PC-3 (cell line): ENCODE measurements at places on chromosomes 4 and X. TPM values are rescaled to one million over a fixed set of nuclear protein-coding genes. Genes with fewer than 3 reads are reported as not detected.
A peak's percentile ranks its signal among the peaks of the same experiment; 100 is the strongest.

Gene PDCL2
- not detected in 2 replicates for total RNA-seq

Gene TCEAL6
- total RNA-seq, result not detected in 2 replicates

Gene MAGEB10
- not detected in 2 replicates for total RNA-seq

Gene SMIM31
- not detected in 2 replicates for total RNA-seq

Gene PYURF
- 143 and 159 TPM in 2 replicates for total RNA-seq

Gene TECRL
- not detected in 2 replicates for total RNA-seq

Gene PNMA5
- not detected in 2 replicates for total RNA-seq

DNA sequence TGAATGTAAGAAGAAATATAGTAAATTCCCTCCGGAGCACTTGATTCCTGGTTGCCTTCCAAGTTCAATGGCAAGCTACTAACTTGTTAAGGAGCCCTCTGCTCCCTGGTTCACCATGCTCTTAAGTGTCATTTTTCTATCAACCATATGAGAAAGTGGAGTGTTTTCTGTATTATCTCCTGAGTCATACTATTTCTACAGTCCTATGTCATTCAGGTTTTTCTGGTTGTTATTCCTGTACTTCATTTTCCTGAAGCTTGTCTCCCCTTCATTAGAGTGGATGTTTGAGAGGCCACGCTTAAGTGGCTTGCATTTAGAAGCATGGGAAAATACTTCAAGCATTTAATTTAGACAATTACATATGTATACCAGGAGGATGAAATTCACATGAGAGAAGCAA lies 14.7 kb upstream of the EPGN start:
- H3K36me3 ChIP-seq, result 0 out of 2 replicates have a peak, but pooled peaks cover 5% of the 10 kb centered on the region
- H3K27ac ChIP-seq, result peak overlapping the region; percentile 83
- peaks cover 25% of the 10 kb centered on the region for H3K4me1 ChIP-seq
- no peaks in the 10 kb centered on the region for H3K27me3 ChIP-seq
- DNase-seq, result peak; percentile 77

- H3K36me3 ChIP-seq, result no peaks in the 10 kb centered on the region
- no peaks in the 10 kb centered on the region for H3K4me1 ChIP-seq
- no peak overlapping the region for H3K4me3 ChIP-seq
These were observed 23.8 kb downstream of the CDKL5 start for GRCh38 chrX:18449236-18449635.

GRCh38 chr4:187127456-187127855 lies 403.8 kb upstream of the FAT1 start:
- H3K36me3 ChIP-seq, result no peaks in the 10 kb centered on the region
- peak overlapping the region; percentile 70; the same call in 1 of the 2 replicates for H3K27ac ChIP-seq
- H3K4me3 ChIP-seq, result no peak overlapping the region
- H3K4me1 ChIP-seq, result peaks cover 17% of the 10 kb centered on the region; the same call in 1 of the 2 replicates

GRCh38 chrX:43910012-43910411 lies 27.8 kb upstream of the MAOB start:
- no peaks in the 10 kb centered on the region for H3K4me1 ChIP-seq
- H3K4me3 ChIP-seq, result no peak overlapping the region
- no peaks in the 10 kb centered on the region for H3K36me3 ChIP-seq
- DNase-seq, result no peak

DNA sequence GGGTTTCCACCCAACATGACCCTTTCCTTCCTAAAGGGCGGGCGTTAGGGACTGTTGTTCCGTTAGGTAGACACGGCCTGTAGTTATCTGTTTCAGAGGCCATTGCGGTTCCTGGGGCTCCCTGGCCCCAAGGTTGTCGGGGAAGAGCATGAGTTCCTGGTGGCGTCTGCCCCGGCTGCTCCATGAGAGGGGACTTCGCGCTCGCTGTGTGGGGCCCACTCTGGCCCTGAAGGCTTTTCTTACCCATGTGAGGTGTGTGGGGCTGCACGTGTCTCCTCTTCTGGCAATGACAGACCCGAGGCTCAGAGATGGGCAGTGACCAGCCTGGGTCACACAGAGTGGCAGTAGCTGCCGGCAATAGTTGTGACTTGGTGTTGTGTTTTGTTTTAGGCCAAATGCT lies 9.1 kb downstream of the TADA2B start:
- H3K27me3 ChIP-seq, result no peaks in the 10 kb centered on the region
- peaks cover 3% of the 10 kb centered on the region; the same call in 1 of the 2 replicates for H3K36me3 ChIP-seq
- H3K4me1 ChIP-seq, result no peaks in the 10 kb centered on the region

DNA sequence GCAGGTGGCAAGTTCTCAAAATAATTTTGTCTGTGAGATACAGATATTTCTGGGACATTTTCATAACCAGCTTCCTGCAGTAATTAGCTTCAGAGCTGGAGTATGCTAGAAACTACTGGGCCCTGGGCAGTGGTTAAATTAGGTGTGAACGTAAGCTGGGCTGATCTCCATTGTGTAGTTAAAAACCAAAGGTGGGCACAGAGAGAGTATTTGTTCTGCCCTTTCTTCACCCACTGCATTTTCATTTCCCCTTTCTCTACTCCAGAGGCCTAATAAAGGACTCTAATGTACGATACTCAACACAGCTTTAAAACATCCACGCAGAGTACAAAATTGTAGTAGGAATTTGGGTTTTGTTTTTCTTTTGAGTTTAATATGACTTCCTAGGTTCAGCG lies 252.7 kb downstream of the SPRY1 start:
- peak overlapping the region; percentile 19; the same call in 1 of the 2 replicates for H3K27ac ChIP-seq
- peaks cover 10% of the 10 kb centered on the region; the same call in 1 of the 2 replicates for H3K4me1 ChIP-seq
- no peaks in the 10 kb centered on the region for H3K36me3 ChIP-seq
- DNase-seq, result no peak
- no peak overlapping the region for H3K4me3 ChIP-seq
- no peaks in the 10 kb centered on the region for H3K27me3 ChIP-seq

- H3K27me3 ChIP-seq, result no peaks in the 10 kb centered on the region
- peaks cover 8% of the 10 kb centered on the region; the same call in 1 of the 2 replicates for H3K4me1 ChIP-seq
- H3K27ac ChIP-seq, result no peak overlapping the region
- H3K36me3 ChIP-seq, result no peaks in the 10 kb centered on the region
- peak overlapping the region; percentile 68 for H3K4me3 ChIP-seq
These were observed 1.6 kb upstream of the NDST3 start for GRCh38 chr4:118032691-118033090.

GRCh38 chrX:155053656-155054055 lies 17.3 kb downstream of the CMC4 start:
- no peak for DNase-seq
- H3K36me3 ChIP-seq, result no peaks in the 10 kb centered on the region; the same call in 1 of the 2 replicates
- no peak overlapping the region for H3K4me3 ChIP-seq
- no peaks in the 10 kb centered on the region for H3K4me1 ChIP-seq
- H3K27me3 ChIP-seq, result no peaks in the 10 kb centered on the region
- no peak overlapping the region for H3K27ac ChIP-seq

- H3K27ac ChIP-seq, result peak overlapping the region; percentile 96
- DNase-seq, result peak; percentile 76
- peaks cover 6% of the 10 kb centered on the region; the same call in 1 of the 2 replicates for H3K4me1 ChIP-seq
These were observed 575 bp downstream of the SLC25A6 start for GRCh38 chrX:1391370-1391706.

DNA sequence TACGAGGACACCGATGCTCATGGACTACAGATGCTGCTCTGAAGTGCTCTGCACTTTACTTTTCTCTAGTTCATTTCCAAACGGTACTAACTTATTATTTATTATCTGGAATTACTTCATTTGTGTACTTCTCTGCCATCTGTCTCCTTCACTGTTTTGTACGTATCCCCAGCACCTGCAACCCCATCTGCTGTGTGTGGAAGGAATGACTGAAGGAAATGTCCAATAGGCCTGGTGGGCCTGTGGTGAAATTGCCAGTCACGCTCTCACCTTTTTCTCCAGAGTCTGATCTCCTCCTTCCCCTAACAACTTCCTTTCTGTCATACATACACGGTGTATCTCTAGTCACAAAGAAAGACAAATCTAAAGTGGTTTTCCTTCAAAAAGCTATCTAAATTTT lies 12.9 kb downstream of the TMEM154 start:
- H3K4me3 ChIP-seq, result no peak overlapping the region
- no peaks in the 10 kb centered on the region for H3K27me3 ChIP-seq
- no peak overlapping the region for H3K27ac ChIP-seq
- DNase-seq, result no peak
- H3K4me1 ChIP-seq, result no peaks in the 10 kb centered on the region

DNA sequence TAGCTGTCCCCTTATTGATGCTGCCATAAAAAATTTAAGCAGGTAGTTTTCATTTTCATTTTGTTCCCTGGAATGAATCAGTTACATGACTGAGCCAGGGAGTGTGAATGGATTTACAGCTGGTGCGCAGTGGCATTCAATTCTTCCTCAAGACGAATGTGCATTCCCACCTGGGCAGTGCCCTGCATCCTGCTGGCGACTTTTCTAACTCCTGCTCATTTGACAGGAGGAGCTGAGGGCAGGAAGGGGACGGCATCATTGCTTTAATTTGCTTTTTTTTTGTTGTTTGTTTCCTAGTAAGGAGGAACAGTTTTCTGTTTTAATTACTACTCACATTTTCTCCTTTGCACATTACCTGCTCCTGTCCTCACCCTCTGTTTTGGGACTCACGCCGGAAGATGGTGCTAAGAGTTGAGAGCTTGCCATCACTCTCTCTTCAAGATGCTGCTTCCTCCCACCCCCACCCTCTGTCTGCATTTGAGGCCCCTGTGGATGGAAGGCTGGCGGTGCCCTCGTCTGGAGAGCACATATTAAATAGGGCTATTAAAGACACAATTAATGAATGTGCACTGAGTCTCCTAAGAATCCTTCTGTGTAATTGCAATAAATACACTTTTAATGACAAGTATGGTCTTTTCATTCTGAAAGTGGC lies 35.8 kb downstream of the PSAPL1 start:
- DNase-seq, result no peak
- no peak overlapping the region for H3K4me3 ChIP-seq
- no peaks in the 10 kb centered on the region for H3K36me3 ChIP-seq

- no peak overlapping the region for H3K4me3 ChIP-seq
- no peaks in the 10 kb centered on the region for H3K4me1 ChIP-seq
- H3K27me3 ChIP-seq, result no peaks in the 10 kb centered on the region
- no peak overlapping the region for H3K27ac ChIP-seq
These were observed 19.1 kb upstream of the ZXDA start for GRCh38 chrX:57929373-57929772.

- no peaks in the 10 kb centered on the region for H3K36me3 ChIP-seq
- peaks cover 14% of the 10 kb centered on the region for H3K27me3 ChIP-seq
- no peaks in the 10 kb centered on the region for H3K4me1 ChIP-seq
- H3K27ac ChIP-seq, result no peak overlapping the region
These were observed 9.0 kb upstream of the SLC26A1 start for GRCh38 chr4:1002131-1002630.

- DNase-seq, result no peak
- H3K36me3 ChIP-seq, result no peaks in the 10 kb centered on the region
- H3K4me3 ChIP-seq, result no peak overlapping the region
- H3K27ac ChIP-seq, result no peak overlapping the region
These were observed 2135.9 kb downstream of the ARAP2 start for GRCh38 chr4:34108391-34108790.

DNA sequence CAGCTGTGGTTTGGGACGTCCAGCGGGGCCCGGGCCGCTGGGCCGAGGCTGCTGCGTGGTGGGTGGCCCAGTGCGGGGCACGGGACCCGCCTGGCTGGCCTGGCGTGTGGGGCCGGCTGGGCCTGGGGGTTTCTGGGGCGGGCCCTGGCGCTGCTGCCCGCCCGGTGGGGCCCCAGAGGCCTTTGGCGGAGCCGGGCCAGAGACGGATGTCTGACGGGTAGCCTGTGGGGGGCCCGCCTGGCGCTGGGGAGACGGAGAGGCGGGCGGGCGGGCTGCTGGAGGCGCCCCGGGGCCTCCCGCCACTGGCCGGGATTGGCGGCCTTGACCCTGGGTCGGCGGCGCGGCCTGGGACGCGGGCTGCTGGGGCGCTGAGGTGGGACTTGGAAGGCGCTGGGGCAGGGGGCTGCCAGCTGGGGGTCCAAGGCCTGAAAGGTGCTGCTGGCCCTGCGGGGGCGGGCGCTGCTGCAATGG lies 8.1 kb upstream of the TIMP1 start:
- DNase-seq, result no peak
- H3K4me1 ChIP-seq, result peaks cover 19% of the 10 kb centered on the region
- no peak overlapping the region for H3K4me3 ChIP-seq
- no peaks in the 10 kb centered on the region; the same call in 1 of the 2 replicates for H3K36me3 ChIP-seq
- no peaks in the 10 kb centered on the region for H3K27me3 ChIP-seq

DNA sequence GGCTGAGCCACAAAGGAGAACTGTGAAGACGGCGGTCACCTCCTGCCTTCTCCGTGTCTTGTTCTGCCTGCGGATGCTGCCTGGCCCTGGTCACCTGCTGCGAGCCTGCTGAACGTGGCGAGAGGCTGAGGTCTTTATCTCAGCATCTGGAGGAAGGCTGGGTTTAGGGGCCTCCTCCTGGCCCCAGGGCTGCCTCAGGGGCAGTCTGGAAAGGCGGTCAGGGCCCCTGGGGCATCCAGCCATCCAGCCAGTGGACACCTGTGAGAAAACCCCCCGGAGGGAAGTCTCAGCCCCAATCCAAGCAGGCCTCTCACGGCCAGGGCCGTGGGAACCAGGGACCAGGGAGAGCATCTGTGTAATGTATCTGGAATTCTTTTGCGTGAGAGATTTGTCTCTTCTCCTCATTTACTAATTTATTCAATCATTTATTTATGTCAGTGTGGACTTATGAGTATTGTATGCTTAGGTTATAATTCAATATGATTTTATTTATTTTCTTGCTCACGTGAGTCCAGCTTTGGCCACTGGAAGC lies 11.3 kb downstream of the PDE6B start:
- no peak overlapping the region for H3K27ac ChIP-seq
- H3K4me3 ChIP-seq, result no peak overlapping the region
- H3K4me1 ChIP-seq, result no peaks in the 10 kb centered on the region
- DNase-seq, result no peak
- no peaks in the 10 kb centered on the region for H3K36me3 ChIP-seq

- no peaks in the 10 kb centered on the region for H3K4me1 ChIP-seq
- H3K4me3 ChIP-seq, result no peak overlapping the region
- H3K36me3 ChIP-seq, result no peaks in the 10 kb centered on the region
- DNase-seq, result no peak
- no peak overlapping the region for H3K27ac ChIP-seq
These were observed 305.7 kb downstream of the PDHA2 start for GRCh38 chr4:96145601-96146000.

GRCh38 chrX:41522081-41522480 lies 74.9 kb downstream of the NYX start:
- H3K4me3 ChIP-seq, result no peak overlapping the region
- no peaks in the 10 kb centered on the region; the same call in 1 of the 2 replicates for H3K36me3 ChIP-seq
- H3K4me1 ChIP-seq, result peaks cover 12% of the 10 kb centered on the region
- no peak for DNase-seq
- no peak overlapping the region for H3K27ac ChIP-seq
